Effector memory CD4-positive, alpha-beta T cell (primary cell): ENCODE measurements at places on chromosomes 5 and 9.

GRCh38 chr5:146130440-146131045 lies 25.2 kb upstream of the PLAC8L1 start:
- no peak for DNase-seq

DNA sequence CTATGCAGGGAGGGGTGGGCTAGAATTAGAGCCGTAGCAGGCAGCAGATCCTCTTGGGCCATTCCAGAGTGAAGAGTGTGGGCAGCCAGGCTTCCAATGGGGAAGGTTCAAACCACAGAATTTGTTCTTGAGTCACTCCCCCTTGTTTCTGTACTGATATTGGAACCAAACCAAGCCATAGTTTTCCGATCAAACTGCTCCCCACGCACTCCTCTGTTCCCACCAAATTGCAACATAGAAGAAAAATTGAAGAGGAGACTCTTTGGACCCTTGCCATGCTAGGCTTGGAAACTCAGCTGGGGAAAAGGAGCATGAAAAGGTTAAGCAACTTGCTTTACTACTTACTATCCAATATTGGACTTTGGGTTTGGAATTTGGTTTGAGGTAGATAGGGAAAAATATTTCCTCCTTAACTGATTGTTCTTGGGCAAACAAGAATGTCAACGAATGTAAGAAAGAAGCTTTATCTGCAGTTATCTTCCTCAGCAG lies 165.8 kb upstream of the NR3C1 start:
- DNase-seq: no peak

GRCh38 chr9:95504053-95504963 lies 12.5 kb downstream of the PTCH1 start:
- DNase-seq: no peak

DNA sequence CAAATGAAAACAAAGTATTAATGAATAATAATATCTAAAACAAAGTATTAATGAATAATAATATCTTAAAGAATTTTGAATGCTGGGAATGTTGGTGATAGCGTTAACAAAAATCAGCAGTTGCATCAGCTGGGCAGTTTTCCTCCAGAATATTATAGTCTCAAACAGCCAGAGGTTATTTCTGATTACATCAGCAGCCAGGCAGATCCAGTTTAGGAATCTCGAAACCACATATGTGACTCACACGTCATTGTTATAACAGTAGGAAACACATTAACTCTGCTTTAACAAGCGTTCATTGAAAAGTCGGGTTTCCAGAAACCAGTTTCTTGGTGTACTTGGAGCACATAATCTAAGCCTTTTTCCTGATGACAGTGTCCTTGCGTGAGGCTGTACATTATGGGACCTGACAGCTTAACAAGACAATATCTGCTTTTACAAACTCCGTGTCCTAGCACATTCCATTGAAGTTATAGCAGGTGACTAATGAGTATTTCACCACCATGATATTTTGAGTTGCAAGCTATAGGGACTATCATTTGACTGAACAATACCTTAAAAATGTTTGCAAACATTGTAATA lies 559.5 kb upstream of the KLF4 start:
- DNase-seq: no peak

- DNase-seq: no peak
Observed at GRCh38 chr5:92560698-92561401, 1020.2 kb downstream of the NR2F1-AS1 start.

GRCh38 chr5:78648359-78649210 lies at the start of gene LHFPL2:
Gene LHFPL2 (minus strand): TSS chr5:78648772. CDS start chr5:78510213, 138,559 bp downstream.
- DNase-seq: no peak

DNA sequence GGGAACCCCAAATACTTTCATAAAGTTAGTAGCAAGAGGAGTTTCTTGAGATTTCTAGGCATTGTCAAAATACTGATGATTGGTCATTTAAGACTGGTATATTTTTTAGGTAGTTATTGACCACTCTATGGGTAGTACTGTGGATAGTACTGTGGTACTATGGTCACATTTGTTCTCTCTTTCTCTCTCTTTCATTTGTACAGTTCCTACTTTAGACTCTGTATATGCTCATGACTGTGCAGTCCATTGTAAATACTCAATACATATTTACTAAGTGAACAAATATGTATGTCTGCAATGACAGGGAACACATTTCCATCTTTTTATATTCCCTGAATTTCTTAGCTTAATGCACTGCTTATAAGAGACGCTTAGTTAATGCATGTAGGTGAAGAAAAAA lies 215.6 kb downstream of the KCTD16 start:
- no peak for DNase-seq

DNA sequence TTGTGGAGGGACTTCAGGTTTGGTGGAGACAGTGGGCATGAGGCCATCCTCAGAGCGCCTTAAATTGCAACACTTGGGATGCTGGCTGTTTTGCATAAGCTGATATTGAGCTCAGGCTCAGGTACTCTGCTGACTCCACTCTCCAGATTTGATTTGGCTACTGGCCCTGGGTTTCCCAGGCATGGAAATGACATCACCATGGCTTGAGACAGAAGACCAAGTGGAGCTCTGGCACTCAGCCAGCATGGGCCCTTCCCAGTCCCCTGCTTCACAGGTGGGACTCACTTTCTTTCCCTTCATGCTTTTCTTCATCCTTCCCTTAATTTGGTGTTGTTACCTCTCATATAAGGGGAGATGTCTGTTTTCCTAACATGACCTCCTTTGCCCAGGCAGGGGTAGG lies 72.0 kb upstream of the IL12B start:
- no peak for DNase-seq

GRCh38 chr9:136075881-136076678 lies 19.0 kb downstream of the NACC2 start:
- DNase-seq: no peak

GRCh38 chr5:181112476-181112875 lies 18.5 kb downstream of the OR2V1 start:
- no peak for DNase-seq

DNA sequence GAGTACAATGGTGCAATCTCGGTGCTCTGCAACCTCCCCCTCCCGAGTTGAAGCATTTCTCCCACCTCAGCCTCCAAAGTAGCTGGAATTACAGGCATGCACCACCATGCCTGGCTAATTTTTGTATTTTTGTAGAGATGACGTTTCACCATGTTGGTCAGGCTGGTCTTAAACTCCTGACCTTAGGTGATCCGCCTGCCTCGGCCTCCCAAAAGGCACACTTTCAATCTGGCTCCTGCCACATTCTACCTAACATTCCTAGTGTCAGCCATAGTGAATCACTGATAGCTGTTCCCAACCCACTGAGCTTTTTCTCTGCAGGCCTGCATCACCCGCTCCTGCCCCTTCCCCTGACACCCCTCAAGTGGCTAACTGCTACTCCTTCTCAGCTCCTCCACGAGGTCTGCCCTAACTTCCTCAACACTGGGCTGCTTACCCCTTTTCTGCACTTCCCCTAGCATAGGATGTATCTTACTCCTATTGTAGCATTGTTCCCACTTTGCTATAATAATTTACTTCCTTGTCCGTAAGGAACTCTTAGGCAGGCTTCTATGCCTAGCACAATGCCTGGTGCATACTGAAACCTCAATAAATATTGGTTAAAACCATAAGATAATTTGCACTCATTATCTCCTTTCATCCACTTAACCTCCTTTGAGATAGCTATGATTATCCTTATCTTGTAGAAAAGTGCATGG lies 42.0 kb upstream of the LIFR start:
- DNase-seq: no peak

- DNase-seq: no peak
Observed at GRCh38 chr9:70947086-70947485, 174.3 kb downstream of the TRPM3 start.

DNA sequence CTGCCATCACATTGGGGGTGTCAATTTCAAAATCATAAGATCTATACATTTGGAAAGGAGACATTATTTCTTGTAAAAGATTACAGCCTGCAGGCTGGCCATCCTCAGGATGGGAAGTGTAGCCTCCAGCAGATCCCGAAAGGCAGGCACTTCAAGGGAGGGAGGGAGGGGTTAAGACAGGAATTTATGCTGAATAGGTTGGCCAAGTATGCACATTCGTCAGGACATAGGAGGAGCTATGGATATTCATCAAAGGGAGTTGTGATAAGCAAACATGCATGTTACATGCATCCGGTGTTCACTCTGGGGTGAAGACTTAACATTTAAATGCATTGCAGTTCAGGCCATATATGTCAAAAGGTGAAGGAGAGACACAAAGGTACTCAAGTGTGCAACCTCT lies 119.4 kb downstream of the CEP120 start:
- DNase-seq: no peak

DNA sequence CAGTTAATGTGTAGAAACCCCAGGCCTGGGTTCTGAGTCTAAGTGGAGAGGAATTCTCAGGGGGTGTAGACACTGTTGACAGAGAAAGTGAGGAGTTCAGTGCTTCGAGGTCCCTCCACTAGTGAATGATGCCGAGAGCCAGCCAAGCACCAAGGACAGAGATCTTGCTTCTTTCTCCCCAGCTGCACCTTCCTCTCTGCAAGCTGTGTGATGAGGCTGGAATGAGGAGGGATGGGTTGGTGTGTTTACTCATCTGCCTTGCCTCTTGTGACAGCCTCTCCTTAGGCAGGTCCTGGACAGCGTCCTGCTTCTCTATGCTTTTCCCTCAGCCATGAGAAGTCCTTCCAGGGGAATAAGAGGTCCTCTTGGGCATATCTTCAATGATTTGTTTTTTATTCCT lies 35.3 kb downstream of the HNRNPH1 start:
- DNase-seq: no peak
